Activated naive CD4-positive, alpha-beta T cell treated with anti-CD3 and anti-CD28 coated beads for 36 hours (primary cell): ENCODE measurements at places on chromosomes 6 and 20. TPM values are rescaled to one million over a fixed set of nuclear protein-coding genes. Genes with fewer than 3 reads are reported as not detected.
A peak's percentile ranks its signal among the peaks of the same experiment; 100 is the strongest.

The PPP1R11 gene
- total RNA-seq = 42.8 TPM

DNA sequence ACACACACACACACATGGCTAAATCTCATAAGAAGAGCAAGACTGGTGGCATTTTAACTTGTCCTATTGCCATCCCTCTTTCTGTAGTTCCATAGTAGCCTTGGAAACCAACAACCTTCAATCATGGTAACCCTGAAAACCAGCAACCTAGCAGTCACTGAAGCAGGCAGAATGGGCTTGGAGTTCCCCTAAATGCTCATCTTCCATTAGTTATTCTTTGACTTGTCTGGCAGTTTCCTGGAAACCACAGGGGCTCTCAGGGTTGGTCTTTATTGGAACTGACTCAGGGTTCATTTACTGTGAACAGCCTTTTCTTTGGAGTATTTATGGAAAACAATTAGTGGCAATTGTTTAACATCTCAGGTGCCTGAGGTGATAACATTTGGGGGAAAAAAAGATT is 19.4 kb upstream of the BRPF3 start:
- DNase-seq = peak; percentile 64

DNA sequence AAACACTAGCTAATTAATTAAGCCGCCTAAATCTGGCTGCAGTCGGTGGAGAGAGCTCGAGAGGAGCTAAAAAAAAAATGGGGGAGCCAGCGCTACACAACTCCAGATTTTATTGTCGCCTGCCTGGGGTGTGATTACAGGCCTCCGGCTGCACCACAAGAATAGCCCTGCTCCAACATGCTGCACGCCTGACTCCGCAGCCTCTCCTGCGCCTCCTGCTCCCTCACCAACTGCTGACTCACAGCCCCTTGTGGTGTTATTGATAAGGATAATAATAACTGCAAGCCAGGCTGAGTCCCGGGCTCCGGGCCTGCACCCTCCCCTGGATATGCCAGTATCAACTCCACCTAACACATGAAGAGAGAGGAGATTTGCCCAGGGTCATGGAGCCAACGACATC is 16.8 kb downstream of the SIRPA start:
- no peak for DNase-seq

DNA sequence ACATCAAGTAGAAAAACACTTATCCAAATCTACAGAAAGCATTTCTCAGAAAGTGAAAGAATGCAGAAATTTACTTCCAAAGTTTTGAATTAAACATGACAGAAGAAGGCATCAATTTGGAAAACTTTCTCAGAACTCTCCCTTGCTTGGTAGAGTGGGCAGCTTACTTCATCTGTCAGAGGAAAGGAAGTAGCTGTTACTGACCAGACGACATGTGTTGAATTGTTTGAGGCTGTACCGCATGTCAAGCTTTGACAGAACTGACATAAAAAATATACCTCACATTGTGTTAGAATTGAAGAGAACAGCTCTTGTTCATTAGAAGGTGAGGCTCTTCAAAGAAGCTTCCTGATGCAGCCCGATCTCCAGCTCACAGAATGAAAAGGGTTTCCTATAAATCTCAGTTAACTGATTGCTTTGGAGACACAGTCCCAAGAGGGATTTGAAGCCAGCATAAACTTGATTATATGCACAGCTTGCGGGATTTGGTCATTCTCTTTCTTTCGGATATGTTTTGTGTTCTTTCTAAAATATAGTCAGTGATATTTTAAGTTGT is 190.7 kb downstream of the PLCB1 start:
- no peak for DNase-seq

The SPDEF gene
- total RNA-seq = 0.35 TPM

GRCh38 chr20:19968466-19969073 is 48.6 kb upstream of the NAA20 start:
- no peak for DNase-seq
